ENCODE measurements at places on chromosomes 11 and 22.

GRCh38 chr11:117828611-117829368 lies 4.2 kb upstream of the FXYD2 start:
- no peak for DNase-seq

DNA sequence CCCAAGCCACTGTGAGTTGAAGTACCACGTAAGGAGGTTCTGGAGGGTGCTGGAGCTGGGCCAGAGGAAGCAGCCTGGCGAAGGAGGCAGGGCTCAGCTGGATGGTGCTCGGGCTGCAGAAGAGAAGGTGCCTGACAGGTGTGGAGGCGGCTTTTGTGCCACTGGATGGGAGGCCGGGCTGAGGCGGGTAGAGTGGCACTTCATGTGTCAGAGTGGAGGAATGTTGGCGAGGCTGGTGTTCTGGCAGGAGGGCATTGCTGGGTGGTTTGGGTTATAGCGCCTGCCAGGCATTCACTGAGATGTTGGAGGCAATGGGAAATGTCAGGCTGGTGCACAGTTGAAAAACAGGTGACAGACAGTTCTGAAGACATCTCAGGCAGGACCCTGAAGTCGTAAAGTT lies 24.2 kb downstream of the UBE2L3 start:
- no peak for DNase-seq

- no peak for DNase-seq
Measured at GRCh38 chr22:23057331-23057730, 13.0 kb upstream of the GNAZ start.

DNA sequence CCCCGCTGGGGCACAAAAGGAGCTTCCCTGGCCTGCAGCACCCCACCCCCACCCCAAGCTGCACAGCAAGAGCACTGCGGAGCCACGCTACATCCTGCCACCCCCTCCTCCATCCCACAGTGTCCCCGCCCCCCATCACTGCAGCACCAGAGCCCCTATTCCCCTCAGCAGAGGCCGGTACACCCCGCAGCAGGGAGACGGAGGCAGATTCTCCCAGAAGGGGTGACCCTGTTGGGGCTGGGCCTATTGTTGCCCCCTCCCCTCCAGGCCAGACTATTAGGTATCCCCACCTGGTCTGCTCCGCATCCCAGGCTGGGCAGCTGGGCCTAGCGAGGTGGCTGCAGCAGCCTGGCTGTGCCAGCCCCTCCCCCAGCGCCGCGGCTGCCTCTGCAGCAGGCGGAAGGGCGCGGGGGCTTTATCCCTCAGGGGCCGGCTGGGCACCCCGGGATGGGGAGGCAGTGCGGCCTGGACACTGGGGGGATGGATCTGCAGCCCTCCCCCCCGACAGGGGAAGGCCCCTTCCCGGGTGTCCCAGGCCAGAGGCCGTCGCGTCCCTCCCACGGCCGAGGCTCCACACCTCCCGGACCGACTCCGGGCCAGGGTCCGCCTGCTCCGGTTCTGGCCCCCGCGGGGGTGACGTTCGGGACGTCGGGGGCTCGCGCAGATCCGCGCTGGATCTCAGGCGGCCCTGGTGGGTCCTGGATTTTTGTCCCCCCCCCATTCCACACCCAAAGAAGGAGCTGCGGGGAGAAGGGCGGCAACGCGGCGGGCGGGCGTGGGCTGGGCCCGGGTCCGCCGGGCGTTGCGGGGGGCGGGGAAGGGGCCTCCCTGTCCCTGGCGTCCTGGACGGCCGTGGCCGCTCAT lies 943 bp downstream of the DUSP8 start:
- peak; percentile 35 for DNase-seq

DNA sequence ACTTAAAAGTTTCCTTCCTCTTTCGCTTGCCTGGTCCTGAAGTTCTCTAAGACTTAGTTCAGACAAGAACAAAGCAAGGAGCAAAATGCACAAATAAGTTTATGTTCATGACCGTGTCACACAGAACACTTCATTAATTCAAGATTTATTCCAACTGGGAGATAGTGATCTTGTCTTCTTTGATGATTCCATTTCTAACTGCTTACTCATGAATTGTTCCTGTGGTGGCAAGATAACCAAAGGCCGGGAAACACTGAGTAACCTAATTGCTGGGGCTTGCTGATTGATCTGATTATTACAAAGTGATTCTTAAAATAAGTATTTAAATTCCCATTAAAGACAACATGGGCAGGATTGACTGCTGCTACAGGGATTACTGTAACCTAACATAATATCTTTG lies 1462.9 kb upstream of the RAG2 start:
- DNase-seq = no peak

- no peak for DNase-seq
Measured at GRCh38 chr22:40877488-40877887, 15.6 kb upstream of the DNAJB7 start.

DNA sequence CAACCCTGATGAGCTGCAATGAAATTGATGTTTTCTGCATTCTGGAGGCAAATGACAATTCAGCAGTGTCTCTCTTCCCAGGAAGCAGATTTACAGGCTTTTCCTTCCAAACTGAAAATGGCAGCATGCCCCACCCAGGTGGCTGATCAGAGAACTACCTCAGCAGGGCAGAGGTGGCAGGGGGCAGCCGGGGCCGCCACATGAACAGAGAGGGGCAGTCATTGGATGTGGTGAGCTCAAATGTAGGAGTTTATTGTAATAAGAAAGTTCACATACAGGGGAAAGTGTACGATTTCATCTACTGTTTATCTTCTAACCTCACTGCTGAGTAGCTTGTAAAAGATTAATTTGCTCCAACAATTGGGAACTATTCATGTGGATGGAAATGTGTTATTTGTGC lies 15.7 kb upstream of the PARVA start:
- no peak for DNase-seq

DNA sequence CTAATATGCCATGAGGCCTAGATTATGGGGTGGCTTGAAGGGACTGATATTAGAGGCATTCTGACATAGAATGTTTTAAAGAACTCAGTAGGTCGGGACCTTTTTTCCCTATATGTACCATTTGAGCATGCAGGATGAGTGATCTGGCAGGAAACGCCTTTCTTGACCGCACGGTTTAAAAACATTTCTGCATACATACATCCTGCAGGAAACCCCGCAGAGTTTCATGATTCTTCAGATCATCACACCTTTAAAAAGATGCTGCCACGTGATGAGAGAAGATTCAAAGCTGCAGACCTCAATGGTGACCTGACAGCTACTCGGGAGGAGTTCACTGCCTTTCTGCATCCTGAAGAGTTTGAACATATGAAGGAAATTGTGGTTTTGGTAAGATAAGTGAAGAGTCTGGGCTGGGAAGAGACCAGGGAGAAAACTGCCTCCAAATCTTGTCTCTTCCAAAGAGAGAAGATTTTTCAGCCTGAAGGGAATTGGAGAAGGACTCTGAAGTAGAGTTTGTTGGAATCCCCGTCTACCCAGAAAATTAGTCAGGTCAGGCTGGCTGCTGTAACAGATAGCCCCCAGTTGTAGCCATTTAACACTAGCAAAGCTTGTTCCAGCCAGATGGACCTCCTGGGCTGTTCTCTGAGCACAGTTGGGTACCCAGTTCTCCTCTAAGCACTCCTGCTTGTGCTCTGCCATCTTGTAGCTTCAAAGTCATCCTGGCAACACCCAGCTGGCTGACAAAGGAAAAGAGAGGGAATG lies 7.4 kb downstream of the RCN1 start:
- DNase-seq = no peak

DNA sequence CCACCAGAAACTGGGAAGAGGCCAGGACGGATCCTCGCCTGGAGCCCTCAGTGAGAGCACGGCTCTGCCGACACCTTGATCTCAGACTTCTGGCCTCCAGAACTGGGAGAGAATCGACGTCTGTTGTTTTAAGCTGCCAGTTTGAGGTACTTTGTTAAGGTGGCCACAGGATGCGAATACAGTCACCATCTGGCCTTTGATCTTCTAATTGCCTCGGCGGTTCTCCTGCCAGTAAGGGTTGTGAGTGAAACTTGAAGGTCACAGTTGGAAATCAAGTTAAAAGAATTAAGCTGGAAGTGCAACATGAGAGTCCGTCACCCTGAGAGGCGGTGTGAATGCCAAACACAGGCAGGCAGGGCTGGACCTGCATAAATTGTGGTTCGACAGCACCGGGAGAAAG lies 27.9 kb downstream of the PARVB start:
- DNase-seq = no peak

GRCh38 chr11:65125197-65126056 lies 3.3 kb downstream of the MRPL49 start:
- DNase-seq = no peak

- DNase-seq = no peak
Measured at GRCh38 chr11:130418756-130419155, 9.7 kb downstream of the ADAMTS8 start.

GRCh38 chr11:61416941-61417340 lies 12.8 kb downstream of the CPSF7 start:
- DNase-seq = no peak

GRCh38 chr22:25775531-25775930 lies 33.5 kb downstream of the MYO18B start:
- DNase-seq = no peak

DNA sequence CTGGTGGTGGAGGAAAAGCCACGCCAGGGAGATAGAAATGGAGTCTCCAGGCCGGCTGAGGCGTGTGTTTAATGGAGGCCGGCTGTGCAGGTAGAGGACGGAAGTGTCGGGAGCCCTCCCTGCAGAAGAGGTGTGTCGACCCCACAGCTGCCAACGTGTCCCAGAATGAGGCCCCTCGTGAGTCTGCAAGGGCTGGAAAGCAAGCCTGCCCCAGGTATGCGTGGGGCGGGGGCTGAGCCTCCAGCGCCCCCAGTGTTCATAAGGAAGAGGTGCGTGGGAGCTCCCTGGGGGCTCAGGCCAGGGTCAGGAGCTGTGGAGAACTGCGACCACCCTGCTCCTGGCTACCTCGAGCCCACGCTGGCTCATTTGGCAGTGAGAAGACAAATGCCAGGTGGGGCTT lies 38.0 kb upstream of the JAM3 start:
- no peak for DNase-seq

DNA sequence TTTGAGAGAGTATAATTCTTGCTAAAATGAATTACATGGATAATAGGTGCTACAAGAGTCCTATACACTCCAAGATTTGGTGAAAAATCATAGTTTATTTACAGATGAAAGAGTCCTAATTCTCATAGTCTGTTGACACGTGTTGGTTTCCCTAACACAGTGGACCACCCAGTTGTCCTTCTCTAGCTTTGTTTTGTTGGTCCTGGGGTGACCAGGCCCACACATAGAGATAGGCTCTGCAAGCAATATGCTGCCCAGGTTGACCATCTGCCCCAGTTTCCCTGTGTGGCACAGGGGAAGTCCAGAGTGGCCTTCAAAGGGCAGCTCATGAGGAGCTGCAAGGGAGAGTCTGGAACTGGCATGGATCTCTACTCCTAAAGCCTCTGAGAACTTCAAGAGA lies 184.9 kb downstream of the MAML2 start:
- DNase-seq = no peak

DNA sequence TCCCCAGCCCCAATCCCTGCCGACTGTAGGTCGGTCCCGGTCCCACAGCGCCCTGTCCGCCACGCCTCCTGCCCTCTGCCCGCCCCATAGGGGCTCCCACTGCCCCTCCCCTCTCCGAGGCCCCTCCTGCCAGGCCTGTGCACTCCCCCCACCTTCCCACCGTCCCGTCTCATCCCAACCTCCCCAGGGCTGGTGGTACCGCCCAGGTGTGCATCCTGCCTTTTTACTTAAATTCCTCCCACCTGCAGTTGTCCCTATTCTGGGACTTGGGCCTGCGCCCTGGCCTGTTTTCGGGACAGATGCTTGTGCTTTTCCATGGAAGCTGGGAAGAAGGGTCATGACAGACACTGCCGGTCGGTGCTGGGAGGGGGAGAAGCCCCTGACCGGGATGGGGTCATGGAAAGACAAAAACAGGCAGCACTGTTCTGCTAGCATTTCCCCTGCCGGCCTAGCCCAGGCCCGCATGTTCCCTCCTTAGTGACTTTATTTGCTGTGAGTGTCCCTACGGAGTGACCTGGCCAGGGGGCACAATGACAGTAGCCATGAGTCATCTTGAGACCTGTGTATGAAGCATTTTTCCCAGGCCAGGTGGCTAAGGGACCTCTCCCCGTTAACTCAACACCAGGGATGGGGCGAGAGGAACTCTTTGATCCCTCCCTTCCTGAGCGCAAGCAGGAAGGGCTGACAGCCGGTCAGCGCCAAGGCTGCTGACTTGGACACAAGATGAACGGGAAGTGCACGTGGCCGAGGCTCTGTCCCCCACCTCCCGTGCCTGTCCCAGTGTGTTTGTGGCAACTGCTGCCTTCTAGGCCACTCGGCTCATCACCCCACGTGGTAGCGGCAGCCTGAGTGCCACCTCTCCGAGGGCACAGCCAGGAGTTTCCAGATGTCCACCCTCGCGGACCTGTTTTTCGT lies 7.1 kb downstream of the TBX1 start:
- DNase-seq = no peak

- no peak for DNase-seq
Measured at GRCh38 chr11:71946144-71946571, 17.3 kb downstream of the RNF121 start.

GRCh38 chr11:89182773-89183518 lies 5.3 kb downstream of the TYR start:
- DNase-seq = no peak

DNA sequence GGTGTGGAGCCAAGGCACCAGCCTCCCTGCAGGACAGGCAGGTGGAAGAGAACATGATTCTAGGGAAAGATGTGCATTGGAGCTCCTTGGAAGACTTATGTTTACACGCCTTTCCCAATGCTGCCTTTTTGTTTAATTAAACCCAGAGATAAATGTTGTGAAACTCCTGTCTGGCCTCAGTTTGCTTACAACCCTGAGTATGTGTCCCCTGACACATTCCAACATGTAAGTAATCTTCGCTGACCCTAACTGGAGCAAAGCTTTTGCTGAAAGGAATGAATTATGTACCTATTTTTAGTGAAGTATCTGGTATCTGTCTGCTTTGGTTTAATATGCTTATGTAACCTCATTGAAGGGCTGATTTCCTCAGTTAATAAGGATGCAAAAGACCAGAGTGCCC lies 56.7 kb downstream of the APIP start:
- DNase-seq = no peak

DNA sequence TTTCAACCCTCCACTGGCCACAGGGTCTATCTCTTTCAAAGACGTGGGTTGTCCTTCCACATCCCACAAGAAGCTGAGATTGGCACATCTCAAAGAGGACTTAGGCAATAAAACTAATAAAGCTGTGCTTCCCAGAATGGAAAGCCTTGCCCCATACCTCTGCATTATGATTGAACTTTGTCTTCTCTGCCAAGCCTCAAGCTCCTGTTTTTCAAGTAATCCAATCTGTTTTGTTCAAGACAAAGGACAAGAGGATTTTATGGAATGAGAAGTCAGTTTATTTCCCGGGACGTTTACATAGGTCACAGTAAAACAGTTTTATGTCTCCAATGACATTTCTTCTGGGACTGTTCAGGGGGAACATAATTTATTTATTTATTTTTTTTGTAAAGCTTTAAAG lies 108.4 kb downstream of the GALNT18 start:
- DNase-seq = no peak

DNA sequence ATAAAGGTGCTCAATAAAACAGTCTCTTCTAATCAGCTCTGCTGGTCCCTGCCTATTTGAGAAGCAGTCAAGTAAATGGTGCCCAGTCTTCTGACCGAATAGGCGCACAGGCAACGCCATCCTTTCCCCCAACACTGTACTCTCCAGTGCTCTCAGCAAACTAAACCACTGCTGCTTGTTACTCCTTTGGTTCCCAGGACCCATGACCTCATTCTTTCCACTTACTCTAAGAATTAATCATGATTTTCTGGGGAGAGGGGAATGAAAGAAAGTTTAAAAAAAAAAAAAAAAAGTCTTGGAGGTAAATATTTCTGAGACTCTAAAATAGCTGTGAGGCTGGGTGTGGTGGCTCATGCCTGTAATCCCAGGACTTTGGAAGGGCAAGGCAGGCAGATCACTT lies 63.7 kb downstream of the SGSM3 start:
- DNase-seq = no peak

- DNase-seq = no peak
Measured at GRCh38 chr11:121340032-121340580, 47.5 kb downstream of the SC5D start.

Measured in frontal cortex (tissue), 4 donors.